Left renal cortex interstitium (tissue), 4 donors: ENCODE measurements at places on chromosomes 13 and 19. TPM values are rescaled to one million over a fixed set of nuclear protein-coding genes. Genes with fewer than 3 reads are reported as not detected.

EBPL gene
- polyA plus RNA-seq, result 45.2 TPM

DNA sequence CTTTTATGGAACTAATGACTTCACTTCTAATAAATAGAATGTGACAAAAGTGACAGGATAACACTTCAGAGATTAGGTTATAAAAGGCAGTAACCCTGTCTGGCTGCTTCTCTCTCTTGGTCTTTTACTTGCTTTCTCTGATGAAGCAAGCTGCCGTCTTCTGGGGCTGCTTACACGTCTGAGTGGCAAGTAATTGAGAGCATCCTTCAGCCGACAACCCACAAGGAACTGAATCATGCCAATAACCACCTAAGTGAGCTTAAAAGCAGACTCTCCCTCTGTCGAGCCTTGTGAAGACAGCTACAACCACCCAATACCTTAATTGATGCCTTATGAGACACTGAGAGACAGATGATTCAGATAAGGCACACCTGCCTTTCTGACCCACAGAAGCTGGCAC, 1091.2 kb downstream of the SLITRK1 start:
- no peak for DNase-seq

DNA sequence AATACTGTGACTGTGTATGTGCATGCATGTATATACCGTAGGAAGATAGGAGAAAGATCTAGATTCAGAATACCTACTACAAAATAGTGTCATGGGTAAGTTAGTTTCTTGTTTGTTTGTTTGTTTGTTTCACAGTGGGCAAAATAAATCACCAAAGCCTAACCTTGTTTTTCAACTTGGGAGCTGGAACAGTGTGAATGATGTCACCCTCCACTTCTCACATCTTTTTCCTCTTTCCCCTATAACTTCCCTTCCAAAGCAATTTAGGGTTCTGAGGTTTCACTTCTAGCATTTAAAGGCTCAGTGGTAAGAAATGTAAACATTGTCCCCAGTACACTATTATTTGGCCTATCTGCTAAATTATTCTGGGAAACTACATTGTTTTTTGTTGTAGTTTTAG, 5.4 kb downstream of the KCTD4 start:
- no peak for DNase-seq

LHFPL6 gene
- polyA plus RNA-seq, result 30.9 TPM

GRCh38 chr13:71875823-71876222, 8.8 kb upstream of the DACH1 start:
- no peak for DNase-seq

- no peak for DNase-seq
Measured at GRCh38 chr19:2351591-2351990, 8.5 kb upstream of the TMPRSS9 start.

DNA sequence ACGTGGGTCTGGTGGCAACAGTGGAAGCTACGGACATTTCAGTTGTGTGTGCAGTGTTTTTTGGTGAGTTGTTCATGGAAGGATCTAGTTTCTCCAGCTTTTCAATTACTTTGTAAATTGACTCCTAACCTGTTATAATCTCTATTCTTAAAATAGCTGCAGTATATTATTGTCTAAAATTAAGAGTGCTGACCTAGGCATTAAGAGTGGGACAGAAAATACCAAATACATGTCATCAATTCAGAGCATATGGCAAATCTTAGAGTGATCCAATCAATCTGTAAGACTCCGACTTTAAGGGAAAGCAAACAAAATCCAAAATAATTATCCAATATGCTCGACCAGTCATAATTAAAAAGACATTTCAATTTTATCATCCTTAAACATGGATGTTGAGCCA, 338.1 kb upstream of the PCDH9 start:
- no peak for DNase-seq

DNA sequence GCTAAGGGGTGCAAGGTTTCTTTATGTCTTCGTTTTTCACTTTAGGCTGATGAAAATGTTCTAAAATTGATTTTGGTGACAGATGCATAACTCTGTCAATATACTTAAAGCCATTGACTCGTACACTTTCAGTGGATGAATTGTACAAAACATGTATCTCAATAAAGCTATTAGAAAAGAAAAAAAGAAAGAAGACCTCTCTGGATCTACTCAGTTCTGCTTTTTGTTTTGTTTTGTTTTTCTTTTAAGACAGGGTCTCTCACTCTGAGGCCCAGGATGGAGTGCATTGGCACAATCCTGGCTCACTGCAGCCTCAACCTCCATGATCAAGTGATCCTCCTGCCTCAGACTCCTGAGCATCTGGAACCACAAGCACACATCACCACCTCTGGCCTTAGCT, 3.5 kb downstream of the SIGLEC5 start:
- DNase-seq, result no peak

RXFP2 gene
- 0.25 TPM for polyA plus RNA-seq

DNA sequence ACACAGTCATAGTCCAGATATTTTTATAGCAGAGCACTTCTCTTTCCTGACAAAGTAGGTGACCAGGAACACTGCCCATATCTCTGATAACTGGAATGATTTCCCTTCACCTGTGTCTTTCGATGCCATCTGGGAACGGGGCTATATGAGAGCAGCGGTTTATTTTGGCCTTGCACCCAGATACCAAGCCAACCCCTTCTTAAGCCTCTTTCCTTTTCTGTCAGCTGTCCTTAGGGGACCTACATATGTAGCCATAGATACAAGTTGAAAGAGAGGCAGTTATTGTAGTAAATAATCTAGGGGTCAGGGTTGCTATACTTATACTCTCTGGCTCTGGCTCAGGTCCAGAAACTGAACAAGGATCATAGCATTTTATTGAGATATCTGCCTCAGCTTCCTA, 128.8 kb downstream of the NHLRC3 start:
- no peak for DNase-seq

DNA sequence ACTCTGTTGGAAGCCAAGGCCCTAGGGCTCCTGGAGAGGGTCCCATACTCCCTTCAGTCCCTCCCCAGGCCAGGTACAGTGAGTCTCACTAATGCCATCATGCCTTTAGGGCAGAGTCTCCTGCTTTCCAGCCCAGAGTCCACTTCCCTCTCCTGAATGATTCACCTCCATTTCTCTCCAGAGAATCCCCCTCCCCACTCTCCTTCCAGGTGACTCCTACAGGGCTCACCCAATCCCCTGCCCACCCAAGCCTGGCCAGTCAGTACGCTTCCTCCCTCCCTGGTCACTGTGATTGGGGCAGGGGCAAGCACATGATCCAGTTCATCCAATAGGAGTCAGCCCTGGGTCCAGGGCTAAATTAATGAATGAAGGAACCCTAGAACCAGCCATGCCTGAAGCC, 35.0 kb upstream of the PNMA8B start:
- DNase-seq, result no peak

DNA sequence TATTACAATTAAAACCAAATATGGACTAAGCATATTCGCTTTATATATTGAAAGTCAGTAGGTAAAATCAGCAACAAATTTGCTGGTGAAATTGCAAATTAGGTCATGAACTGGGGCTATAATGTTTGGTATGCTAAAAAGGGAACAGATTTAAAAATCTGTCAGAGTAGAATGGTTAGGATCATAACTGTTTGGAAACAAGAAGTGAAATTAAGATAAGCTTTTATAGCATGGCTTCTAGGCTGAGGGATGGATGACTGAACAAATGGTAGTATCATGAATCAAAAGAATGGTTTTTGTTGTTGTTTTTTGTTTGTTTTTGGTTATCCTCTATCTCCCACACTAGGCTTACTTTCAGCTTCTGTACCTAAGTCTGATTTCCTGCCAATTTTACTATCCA, 1090.4 kb downstream of the PCDH9 start:
- DNase-seq, result no peak

GRCh38 chr19:10662384-10663251, 8.5 kb downstream of the ILF3 start:
- DNase-seq, result no peak

GRCh38 chr19:17296273-17296672, 7.0 kb downstream of the ABHD8 start:
- no peak for DNase-seq

DNA sequence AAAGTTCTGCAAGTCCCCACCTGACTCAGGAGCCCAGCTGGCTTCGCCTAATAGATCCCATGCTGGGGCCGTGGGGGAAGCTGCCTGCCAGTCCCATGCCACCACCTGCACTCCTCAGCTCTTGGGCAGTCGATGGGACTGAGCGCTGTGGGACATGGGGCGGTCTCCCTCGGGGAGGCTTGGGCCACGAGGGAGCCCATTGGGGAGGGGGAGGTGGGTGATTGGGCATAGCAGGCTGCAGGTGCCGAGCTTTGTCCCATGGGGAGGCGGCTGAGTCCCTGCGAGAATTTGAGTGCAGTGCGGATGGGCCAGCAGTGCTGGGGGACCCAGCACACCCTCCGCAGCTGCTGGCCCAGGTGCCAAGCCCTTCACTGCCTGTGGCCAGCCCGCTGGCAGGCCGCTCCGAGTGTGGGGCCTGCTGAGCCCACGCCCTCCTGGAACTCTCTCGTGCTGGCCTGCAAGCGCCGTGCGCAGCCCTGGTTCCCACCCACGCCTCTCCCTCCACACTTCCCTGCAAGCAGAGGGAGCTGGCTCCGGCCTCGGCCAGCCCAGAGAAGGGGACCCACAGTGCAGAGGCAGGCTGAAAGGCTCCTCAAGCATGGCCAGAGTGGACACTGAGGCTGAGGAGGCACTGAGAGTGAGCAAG, 467.3 kb downstream of the IRS2 start:
- no peak for DNase-seq

- peak; percentile 37 for DNase-seq
Measured at GRCh38 chr19:7636691-7637373, at the start of gene STXBP2. STXBP2 (plus strand) TSS chr19:7637110; CDS start chr19:7637150, 40 bp downstream.

- DNase-seq, result no peak
Measured at GRCh38 chr19:35462476-35462953, 14.5 kb downstream of the FFAR2 start.

- DNase-seq, result no peak
Measured at GRCh38 chr19:50501568-50502475, 9.2 kb downstream of the JOSD2 start.

DNA sequence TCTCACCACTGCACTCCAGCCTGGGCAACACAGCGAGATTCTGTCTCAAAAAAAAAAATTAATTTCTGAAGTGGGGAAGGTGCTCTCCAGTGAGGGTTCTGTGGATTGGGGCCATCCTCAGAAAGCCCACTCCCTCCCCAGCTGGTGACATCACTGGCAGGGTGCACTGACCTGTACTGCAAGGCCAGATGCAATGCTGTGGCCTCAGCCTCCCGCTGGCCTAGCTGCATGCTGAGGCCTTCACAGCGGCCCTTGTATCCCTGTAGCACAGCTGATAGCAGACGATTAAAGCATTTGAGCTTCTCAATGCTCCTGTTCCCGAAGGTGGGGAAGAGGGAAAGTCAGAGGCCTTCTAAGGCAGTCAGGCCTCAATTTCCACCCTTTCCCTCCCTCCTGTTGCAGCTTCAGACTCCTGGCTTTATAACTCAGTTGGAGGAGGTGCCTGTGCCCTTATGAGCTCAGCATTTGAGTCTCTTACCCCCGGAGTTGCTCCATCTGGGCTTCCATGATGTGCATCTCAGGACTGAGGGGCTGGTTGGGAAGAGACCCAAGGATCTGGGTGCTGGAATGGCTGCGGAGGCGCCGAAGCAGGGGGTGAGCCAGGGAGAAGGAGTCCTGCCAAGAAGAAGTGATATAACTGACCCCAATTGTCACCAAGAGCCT, 5.3 kb downstream of the USHBP1 start:
- DNase-seq, result no peak

GRCh38 chr13:45940061-45940460, 88.5 kb upstream of the SIAH3 start:
- DNase-seq, result no peak

TMEM59L gene
- 3.8 TPM for polyA plus RNA-seq

CCDC70 gene
- not detected for polyA plus RNA-seq

NLRP4 gene
- polyA plus RNA-seq, result not detected

- DNase-seq, result no peak
Measured at GRCh38 chr19:8304841-8305621, 3.1 kb downstream of the CD320 start.

DNA sequence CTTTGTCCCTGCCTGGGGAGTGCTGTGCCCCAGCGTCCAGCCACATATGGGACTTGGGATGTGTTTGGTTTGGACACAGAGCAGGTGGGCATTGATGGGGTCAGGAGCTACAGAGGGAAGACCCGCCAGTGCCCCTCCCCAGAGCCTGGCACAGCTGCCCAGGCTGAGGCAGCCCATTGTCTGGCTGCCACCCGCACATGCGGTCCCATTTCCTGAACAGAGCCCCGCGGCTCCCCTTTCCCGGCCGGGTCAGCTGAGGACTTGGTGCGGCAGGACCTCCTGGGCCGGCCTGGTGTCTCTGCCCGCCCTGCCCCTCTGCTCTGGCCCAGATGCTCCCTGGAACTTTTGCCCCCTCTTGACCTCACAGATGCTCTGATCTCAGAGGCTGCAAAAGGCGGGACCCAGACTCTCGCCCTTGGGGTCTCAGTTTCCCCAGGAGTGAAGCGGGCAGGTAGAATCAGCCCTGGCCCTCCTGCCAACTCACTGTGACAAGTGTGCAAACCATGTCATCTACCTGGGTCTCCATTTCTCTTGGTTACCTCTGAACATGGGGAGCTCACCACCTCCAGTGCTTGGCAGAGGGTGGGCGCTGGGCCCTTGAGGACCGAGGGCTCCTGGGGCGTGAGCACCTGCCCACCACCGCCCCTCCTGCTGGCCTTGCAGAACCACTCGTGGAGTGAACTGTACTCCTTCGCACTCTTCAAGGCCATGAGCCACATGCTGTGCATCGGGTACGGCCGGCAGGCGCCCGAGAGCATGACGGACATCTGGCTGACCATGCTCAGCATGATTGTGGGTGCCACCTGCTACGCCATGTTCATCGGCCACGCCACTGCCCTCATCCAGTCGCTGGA, 17.8 kb downstream of the HCN2 start:
- no peak for DNase-seq

DNA sequence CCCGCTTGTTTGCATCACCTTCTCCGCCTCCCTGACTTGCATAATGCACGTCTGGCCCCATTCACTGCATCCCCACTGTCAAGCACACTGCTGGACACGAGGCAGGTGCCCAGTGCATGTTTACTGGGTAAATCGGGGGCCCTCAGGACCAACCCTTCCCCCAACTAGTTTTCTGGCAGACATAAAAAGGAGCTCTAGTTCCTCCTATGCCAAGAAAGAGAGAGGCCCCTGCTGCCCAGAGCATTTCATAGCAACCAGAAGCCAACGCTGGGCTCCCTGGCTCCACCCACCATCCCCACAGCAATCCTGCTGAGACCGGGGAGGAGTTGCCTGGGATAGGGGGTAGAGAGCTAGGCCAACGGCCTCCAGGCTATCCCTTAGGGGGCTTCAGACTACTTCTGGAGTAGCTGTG, 23.2 kb downstream of the ANKRD27 start:
- no peak for DNase-seq

GRCh38 chr19:5041168-5041912, 72.4 kb downstream of the KDM4B start:
- DNase-seq, result no peak

CACNG8 gene
- 0.48 TPM for polyA plus RNA-seq

LRRC8E gene
- polyA plus RNA-seq, result 2.6 TPM

CDC42EP5 gene
- 79.1 TPM for polyA plus RNA-seq

LCP1 gene
- 10.1 TPM for polyA plus RNA-seq

THSD8 gene
- 10.2 TPM for polyA plus RNA-seq

- DNase-seq, result no peak
Measured at GRCh38 chr19:40414542-40415535, 1.7 kb upstream of the PRX start.

KLK12 gene
- polyA plus RNA-seq, result not detected

- peak; percentile 90 for DNase-seq
Measured at GRCh38 chr13:48532256-48532505, 699 bp downstream of the RCBTB2 start.

GRCh38 chr13:68439817-68440216, 1209.7 kb upstream of the PCDH9 start:
- no peak for DNase-seq

PDX1 gene
- not detected for polyA plus RNA-seq

HSPB6 gene
- polyA plus RNA-seq, result 19.4 TPM
